ENCODE measurements at places on chromosomes 1 and 21.
A peak's percentile ranks its signal among the peaks of the same experiment; 100 is the strongest.

DNA sequence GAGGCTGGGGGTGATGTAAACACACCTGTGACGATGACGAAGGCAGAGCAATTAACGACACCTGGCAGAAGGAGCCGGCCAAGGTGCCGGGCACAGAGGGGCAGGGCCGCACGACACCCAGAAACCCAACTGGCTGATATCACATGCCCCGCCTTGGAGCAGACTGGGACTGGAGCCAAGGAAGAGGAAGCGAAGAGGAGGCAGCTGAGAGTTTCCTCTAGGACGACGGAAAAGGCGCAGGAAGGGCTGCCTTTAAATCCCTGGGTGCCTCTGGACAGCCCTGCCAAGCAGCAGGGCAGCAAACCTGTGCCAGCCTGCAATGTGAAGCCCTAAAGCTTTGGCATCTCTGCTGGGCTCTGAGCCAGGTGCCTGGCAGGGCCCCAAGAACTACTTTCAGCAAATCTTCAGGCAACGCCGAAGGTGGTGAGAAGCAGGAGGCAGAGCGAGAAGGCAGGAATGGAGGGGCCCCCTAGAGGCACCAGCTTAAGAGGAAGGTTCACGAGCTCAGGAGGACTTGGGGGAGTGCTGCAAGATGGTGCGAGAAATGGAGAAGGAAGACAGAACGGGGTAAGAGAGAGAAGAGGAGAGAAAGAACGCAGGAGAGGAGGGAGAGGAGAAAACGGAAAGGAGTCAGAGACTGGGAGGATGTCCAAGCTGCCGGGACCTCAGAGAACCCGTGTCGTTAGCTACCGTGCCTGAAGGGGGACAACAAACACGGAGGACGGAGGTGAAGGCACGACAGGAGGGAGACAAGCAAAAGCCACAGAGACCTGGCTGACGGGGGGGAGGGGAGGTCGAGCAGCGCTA, 25.3 kb upstream of the PEF1 start:
- DNase-seq: peak; percentile 29

- DNase-seq: no peak
These were observed 110.1 kb downstream of the OLFML2B start for GRCh38 chr1:161913482-161914140.

DNA sequence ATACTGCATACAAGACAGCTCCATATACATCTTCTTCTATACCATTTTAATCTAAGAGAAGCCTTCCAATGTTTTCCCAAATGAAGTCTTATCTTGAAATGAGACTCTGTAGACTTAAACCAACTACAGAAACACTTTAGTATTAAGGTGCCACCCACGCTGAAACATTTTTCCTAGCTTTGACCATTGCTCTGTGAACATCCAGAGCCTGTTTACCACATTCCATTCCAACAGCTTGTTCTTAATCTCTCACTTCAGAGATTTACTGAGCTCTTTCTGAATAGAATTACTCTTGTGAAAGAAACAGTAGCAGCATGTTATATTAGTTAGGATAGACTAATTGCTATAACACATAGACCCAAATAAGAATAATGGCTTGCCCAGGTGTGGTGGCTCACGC, 19.6 kb upstream of the POGZ start:
- DNase-seq: no peak

DNA sequence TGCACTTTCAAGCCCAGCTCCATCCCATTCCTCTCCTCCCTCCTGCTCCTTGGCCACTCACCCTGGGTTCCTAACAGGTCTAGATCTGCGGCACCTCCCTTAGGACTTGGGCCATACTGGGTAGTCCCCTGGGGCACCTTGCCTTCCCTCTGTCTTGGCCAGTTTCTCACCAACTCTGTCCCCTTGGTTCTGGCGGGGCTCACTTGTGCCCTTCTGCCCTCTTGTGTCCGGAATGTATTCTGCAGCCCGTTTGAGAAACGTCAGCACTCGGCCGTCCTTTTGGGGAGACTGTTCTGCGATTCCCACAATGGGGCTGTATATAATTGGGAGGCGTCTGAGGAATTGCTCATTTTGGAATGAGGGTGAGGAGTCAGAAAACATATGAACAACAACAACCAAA, 162.4 kb downstream of the ZSCAN20 start:
- DNase-seq: peak; percentile 37

DNA sequence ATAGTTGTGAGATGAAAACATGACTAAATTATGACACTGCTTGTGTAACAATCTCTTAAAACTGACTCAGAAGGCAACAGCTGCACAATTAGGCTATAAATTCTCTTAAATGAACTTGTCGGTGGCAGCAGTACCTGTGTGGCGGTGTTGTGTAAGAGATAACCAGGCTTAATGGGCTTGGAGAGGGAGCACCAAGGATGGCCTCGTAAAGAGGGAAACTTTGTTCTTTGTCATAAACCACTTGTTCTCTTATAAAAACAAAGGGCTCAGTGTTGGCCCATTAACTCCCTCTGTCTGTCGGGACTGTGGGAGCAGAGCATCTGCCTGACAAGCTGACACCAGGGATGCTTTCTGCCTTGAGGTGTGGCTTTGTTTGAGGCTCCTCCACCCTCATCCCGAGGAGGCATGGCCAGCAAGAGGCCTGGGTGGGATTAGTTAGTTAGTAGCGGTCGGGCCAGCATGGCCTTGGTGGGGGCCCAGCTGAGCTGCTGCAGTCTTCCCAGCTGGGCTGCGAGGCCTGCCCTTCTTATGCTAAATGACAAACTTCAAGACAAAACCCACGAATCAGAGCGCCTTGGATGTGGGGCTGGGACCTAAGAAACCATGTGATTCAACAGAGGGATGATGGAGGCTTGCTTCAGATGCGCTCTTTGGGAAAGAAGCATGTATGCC, 171.4 kb downstream of the CAMTA1 start:
- DNase-seq: no peak

DNA sequence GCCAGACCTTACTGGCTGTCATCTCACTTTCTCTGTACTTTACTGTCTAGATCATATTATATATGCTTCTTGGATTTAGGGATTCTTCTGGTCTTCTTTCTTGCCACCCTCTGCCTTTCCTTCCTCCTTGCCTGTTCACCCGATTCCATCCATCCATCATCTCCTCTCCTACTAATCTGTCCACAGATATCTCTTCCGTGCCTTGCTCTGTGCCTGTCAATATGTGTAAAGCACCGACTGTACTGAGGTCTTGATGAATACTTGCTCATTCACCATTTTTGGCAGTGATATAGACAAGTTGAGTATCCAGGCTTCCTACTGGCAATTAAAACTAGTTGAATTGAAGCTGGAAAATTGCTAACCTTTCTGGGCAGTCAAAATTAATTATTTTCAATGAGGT, 8.1 kb downstream of the FMN2 start:
- DNase-seq: no peak

- DNase-seq: no peak
These were observed 58.9 kb downstream of the KCNAB2 start for GRCh38 chr1:6104631-6105030.

GRCh38 chr1:233189526-233189925, 106.0 kb downstream of the PCNX2 start:
- no peak for DNase-seq

DNA sequence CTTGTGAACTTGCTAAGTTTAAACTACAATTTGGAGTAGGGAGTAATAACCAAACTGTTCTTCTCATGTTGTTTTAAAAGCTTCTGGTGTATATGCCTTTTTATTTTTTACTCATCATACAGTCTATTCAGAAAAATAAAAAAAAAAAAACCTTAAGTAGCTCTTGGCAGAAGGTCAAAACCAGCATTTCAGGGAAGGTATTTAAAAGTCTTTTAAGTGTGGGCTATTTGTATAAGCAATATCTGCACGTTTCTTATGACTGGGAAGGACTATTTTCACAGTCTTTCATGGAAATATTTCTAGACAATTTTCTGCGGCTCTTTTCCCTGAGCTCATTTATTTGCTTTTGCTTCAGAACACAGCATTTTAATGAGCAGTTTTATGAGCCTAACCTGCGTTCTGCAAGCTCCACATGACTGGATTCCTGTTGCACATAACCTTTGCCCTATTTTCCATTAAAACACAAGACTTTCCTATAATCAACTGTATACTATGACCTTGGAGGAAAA, 60.9 kb upstream of the C1orf105 start:
- no peak for DNase-seq

- DNase-seq: no peak
These were observed 105.9 kb downstream of the KCNK2 start for GRCh38 chr1:215188302-215188950.

- DNase-seq: peak; percentile 26
These were observed 100.8 kb upstream of the SLC45A1 start for GRCh38 chr1:8217011-8217711.
